Prostate gland (tissue), 2 donors: ENCODE measurements at places on chromosomes 1 and 21.

- no peak overlapping the region for H3K4me3 ChIP-seq
- H3K27me3 ChIP-seq = no peaks in the 10 kb centered on the region
- no peak overlapping the region for H3K27ac ChIP-seq
- H3K36me3 ChIP-seq = no peaks in the 10 kb centered on the region
Observed at GRCh38 chr1:6807782-6808181, 22.5 kb downstream of the CAMTA1 start.

GRCh38 chr1:98839840-98840239, 164.8 kb downstream of the PLPPR5 start:
- no peaks in the 10 kb centered on the region for H3K36me3 ChIP-seq
- no peak overlapping the region for H3K27ac ChIP-seq
- H3K27me3 ChIP-seq = no peaks in the 10 kb centered on the region
- no peak overlapping the region for H3K4me3 ChIP-seq
- DNase-seq = no peak

DNA sequence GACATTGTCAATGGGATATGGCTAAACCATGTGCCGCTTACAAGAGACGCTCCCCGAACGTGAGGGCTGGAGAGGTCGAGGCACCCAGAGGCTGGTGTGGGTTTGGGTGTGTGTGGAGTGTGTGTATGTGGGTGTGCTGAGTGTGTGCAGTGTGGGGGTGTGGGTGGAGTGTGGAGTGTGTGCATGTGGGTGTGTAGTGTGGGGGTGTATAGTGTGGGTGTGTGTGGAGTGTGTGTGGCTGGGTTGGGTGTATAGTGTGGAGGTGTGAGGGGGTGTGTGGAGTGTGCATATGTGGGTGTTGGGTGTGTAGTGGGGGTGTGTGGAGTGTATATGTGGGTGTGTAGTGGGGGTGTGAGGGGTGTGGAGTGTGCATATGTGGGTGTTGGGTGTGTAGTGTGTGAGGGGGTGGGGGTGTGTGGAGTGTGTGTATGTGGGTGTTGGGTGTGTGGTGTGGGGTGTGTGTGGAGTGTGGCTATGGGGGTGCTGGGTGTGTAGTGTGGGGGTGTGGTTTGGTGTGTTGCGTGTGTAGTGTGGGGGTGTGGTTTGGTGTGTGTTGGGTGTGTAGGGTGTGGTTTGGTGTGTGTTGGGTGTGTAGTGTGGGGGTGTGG, 42.2 kb downstream of the SLC19A1 start:
- no peak overlapping the region for H3K4me3 ChIP-seq
- no peak for DNase-seq
- no peaks in the 10 kb centered on the region for H3K36me3 ChIP-seq

DNA sequence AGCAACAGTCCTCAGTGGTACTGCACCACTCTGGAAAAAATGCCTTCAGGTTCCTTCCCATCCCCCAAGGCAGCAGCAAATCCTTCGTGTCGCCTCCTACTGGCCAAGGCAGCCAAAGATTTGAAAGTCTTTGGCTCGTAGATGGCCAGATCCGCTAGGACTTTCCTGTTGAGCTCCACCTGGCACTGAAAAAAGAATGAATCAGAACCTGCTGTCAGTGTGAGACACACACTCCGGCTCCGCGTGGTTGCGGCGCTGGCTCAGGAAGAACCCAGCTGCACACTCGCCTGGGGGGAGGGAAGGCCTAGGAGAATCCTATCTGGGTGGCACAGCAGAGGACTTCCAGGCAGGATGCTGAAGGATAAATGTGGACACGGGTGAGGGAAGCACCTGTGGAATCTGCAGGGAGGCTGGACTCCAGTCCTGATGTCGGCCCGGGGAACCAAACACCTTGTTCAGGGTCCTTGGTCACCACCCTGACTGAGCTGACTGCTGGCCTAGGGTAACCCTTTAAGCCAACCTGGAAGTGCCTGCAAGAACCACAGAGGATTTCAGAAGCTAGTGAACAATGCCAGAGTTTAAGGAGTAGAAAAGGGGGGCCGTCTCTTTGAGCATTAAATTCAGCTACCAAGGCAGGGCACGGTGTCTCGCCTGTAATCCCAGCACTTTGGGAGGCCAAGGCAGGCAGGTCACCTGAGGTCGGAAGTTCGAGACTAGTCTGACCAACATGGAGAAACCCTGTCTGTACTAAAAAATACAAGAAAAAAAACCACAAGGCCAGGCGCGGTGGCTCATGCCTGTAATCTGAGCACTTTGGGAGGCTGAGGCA, 3.2 kb upstream of the CCNL2 start:
- no peaks in the 10 kb centered on the region for H3K27me3 ChIP-seq
- peaks cover 24% of the 10 kb centered on the region for H3K4me1 ChIP-seq
- H3K4me3 ChIP-seq = no peak overlapping the region
- DNase-seq = no peak
- H3K27ac ChIP-seq = no peak overlapping the region

GRCh38 chr1:152191260-152191659, 32.2 kb upstream of the RPTN start:
- no peaks in the 10 kb centered on the region for H3K27me3 ChIP-seq
- no peaks in the 10 kb centered on the region for H3K36me3 ChIP-seq
- H3K4me3 ChIP-seq = no peak overlapping the region
- peaks cover 20% of the 10 kb centered on the region for H3K4me1 ChIP-seq

- no peak overlapping the region for H3K27ac ChIP-seq
- no peak for DNase-seq
- no peak overlapping the region for H3K4me3 ChIP-seq
- H3K36me3 ChIP-seq = no peaks in the 10 kb centered on the region
- no peaks in the 10 kb centered on the region for H3K27me3 ChIP-seq
Observed at GRCh38 chr1:56464294-56464693, 115.1 kb downstream of the PLPP3 start.

GRCh38 chr21:45826676-45827301, 154.8 kb upstream of the COL6A1 start:
- H3K36me3 ChIP-seq = no peaks in the 10 kb centered on the region
- H3K4me3 ChIP-seq = no peak overlapping the region
- no peak overlapping the region for H3K27ac ChIP-seq
- H3K4me1 ChIP-seq = no peaks in the 10 kb centered on the region
- DNase-seq = no peak
- no peaks in the 10 kb centered on the region for H3K27me3 ChIP-seq

GRCh38 chr21:43771199-43771675, 4.9 kb downstream of the CSTB start:
- no peak for DNase-seq
- no peaks in the 10 kb centered on the region for H3K36me3 ChIP-seq
- no peaks in the 10 kb centered on the region for H3K4me1 ChIP-seq
- no peak overlapping the region for H3K4me3 ChIP-seq
- H3K27me3 ChIP-seq = no peaks in the 10 kb centered on the region

- no peak overlapping the region for H3K4me3 ChIP-seq
- no peak overlapping the region for H3K27ac ChIP-seq
- H3K27me3 ChIP-seq = no peaks in the 10 kb centered on the region
Observed at GRCh38 chr1:91895832-91896556, 10.0 kb upstream of the TGFBR3 start.
